ENCODE measurements at places on chromosomes 2 and 18.
A peak's percentile ranks its signal among the peaks of the same experiment; 100 is the strongest.

GRCh38 chr18:69401226-69401971, 711 bp downstream of the DOK6 start:
- no peak for DNase-seq

GRCh38 chr18:49094979-49095632, 144.3 kb upstream of the SMAD7 start:
- no peak for DNase-seq

DNA sequence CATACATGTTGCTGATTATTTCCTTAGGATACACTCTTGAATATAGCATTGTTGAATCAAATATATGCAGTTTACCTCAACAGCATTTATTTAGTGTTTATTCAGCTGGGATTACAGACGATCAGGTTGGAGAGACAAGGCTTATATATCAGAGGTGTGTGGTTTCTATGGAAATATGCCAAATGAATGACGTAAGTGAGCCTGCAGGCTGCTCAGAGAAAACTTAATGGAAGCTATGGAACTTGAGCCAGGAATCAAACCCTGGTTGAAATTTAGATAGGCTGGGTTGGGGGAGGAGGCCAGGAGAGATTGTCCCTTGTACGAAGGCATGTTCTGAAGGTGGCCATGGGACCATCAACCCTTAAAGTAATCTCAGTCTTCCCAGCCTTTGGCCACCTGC, 79.5 kb downstream of the INPP4A start:
- no peak for DNase-seq

DNA sequence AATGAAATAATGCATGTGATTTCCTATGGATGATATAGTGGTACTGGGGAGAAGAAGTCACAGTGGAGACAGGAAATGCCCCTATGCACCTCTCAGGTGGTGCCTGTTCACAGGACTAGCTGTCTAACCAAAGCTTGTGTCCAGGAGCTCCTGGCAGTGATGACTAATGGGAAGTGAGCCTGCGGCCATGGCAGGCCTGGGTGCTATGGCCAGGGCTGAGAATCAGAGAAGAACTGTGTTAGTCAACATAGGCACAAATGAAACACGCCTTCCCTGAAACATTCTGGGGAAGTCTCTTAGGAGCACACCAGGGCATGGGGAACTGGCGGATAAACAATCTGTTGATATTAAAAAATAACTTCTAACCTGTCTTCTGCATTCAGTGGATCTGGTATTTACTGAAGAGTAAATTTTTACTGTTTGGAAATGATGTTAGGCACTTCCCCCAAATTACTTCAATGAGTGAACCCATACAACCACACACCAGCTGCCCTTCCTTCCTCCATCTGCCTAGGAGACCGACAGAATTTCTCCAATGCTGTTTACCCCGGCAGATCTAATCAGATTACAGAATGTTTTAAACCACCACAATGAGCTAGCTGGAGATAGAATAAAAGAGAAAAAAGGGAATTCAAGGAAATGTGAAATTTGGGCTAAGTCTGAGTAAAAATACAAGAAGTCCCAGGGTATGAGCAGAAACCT, 67.4 kb downstream of the MEP1B start:
- no peak for DNase-seq

DNA sequence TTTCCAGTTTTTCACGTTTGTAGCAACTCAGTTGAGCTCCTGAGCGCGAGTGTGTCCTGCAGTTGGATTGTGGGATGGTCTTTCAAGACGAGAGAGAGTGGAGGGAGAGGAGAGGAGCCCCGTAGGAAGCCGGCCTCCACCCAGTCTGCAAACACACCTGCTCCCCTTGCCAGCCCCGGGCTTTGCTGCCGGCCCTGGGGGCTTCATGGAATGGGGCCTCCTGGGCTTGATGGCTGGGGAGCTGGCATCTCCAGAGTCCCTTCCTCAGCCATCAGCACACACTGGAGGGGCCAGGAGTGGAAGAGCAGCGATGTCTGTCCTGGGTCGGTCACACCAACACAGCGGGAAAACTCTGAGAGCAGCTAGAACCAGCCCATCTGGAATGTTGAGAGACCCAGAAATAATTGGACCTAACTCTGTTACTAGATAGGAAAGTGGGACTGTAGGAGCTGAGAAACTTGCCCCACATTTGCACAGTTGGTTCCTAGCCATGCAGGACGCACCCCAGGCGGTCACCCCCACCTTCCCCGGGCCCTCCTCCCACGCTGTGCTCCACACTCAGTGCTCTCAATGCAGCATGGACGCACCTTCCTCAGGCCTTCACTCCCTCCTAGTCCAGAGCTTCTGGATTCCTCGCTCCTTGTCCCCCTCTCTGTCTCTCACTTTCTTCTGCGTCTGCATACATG, 69.6 kb downstream of the PTGR3 start:
- DNase-seq, result no peak

- DNase-seq, result no peak
Measured at GRCh38 chr18:62796216-62796621, 80.9 kb downstream of the PHLPP1 start.

DNA sequence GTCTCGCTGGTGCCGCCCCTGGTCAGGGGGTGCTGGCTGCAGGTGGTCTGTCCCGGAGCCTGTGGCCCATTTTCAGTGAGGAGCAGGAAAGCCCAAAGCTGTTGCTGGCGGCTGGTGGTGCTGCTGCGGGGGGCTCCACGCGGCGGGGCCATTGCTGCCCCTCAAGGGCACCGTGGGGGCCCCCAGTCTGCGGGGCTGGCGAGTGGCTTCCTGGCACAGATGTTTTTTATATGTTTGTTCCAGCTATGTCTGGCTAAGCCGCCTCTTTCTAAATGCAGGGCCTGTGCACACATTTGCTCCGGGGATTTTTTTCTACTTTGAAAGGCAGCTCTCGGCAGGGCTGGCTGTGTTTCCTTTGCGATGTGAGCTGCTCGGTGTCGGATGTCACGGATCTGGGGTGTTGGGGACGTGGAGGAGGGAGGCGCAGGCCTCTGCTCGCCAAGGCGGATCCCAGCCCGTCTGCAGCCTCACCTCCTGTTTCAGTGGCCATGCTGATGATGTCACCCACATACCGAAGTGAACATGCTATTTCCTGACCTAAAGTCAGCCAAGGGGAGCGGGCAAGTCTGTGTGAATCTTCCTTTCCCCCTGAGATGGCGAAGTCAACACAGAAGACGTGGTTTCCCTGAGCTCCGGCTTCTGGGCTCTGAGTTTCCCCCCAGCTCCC, 112.0 kb upstream of the CTDP1 start:
- peak; percentile 13 for DNase-seq

- DNase-seq, result no peak
Measured at GRCh38 chr18:61352611-61353010, 19.4 kb downstream of the CDH20 start.

GRCh38 chr18:8899000-8899399, 193.6 kb downstream of the MTCL1 start:
- DNase-seq, result no peak

- peak; percentile 46 for DNase-seq
Measured at GRCh38 chr2:11514081-11514730, 19.6 kb upstream of the GREB1 start.
